GM04504 (cell line): ENCODE measurements at places on chromosomes 3 and 15.

- no peak for DNase-seq
Measured at GRCh38 chr15:88716543-88717381, 77.9 kb downstream of the ISG20 start.

- no peak for DNase-seq
Measured at GRCh38 chr3:26091096-26091495, 301.2 kb downstream of the OXSM start.

DNA sequence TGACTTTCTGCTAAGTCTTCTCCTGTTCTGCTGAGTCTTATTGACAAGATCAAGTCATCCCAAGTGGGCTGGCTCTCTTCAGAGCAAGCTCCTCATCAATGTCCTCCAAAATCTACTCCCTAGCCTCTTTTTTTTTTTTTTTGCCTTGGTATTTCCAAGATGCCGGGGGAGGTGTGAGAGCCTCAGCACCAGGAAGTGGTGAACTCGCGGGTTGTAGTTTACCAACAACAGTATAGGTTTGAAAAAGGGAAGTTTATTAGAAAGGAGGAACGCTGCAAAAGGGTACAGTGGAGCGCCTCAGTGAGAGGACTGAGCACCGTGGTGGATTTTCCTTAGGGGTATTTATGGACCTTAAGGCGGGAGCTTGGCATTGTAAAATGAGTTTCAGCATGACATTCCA, 94.3 kb upstream of the SGO1 start:
- DNase-seq, result no peak

DNA sequence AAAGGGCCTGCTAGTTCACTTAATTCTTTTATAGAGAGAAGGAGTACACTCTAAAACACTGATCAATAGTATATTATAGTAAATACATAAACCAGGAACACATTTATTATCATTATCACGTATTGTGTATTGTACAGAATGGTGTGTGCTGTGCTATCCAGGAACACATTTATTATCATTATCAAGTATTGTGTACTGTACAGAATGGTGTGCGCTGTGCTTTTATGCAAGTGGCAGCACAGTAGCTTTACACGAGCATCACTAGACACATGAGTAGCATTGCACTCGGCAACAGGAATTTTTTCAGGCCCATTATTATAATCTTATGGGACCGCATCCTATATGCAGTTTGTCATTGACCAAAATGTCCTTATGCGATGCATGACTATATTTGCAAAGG, 20.9 kb upstream of the MUC20 start:
- no peak for DNase-seq

DNA sequence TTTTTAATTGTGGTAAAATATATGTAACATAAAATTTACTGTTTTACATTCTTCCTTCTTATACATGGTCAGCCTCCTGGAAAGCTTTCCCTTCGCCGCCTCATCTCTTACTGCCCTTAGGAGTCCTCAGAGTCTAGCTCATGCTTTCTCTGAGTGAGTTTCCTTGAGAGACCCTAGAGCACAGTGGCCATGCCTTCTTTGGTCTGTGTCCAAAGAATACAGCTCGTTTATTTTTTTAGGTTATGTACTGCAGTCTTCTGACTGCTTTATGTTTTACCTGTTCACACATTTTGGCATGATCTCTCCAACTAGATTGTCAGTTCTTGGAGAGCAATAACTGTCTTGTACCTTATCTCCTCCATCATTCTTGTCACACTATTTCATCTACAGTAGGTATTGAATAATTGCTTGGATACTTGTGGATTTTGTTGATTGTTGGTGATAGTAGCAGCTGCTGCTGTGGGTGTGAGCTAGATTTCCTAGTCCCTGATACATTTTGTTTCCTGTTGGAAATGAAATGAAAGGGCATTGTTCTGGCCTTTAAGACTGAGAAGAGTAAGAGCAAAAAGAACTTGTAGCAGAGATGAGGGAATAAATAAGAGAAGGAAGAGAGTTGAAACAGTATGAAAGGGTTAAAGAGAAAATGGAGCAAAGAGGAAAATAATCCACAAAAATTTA, 10.9 kb downstream of the ARIH2 start:
- DNase-seq, result no peak

DNA sequence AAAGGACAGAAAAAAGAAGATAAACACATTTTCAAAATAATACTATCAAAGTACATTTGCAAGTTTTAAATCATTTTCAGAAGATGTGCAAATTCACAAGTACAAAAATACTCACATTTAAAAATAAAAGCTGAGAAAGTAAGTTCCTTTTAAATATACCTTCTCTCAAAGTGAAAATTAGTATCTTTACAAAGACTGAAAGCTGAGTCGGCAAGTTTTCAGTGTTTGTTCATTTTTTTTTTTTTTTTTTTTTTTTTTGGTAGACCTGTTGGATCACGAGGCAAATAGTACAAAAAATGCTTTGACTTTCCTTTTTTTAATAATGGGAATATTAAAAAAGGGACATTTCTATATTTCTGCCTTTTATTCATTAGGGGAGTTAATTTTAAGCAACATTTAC, 317.8 kb downstream of the LSAMP start:
- no peak for DNase-seq

- no peak for DNase-seq
Measured at GRCh38 chr3:159451067-159451466, 537.6 kb upstream of the IL12A start.

GRCh38 chr3:41768363-41768762, 193.5 kb downstream of the ULK4 start:
- DNase-seq, result no peak

GRCh38 chr3:84962415-84962814, 3.6 kb downstream of the CADM2 start:
- DNase-seq, result no peak

- no peak for DNase-seq
Measured at GRCh38 chr15:77495838-77496596, 75.3 kb downstream of the HMG20A start.

GRCh38 chr3:146313746-146314111, 62.8 kb upstream of the PLSCR4 start:
- peak; percentile 46 for DNase-seq

DNA sequence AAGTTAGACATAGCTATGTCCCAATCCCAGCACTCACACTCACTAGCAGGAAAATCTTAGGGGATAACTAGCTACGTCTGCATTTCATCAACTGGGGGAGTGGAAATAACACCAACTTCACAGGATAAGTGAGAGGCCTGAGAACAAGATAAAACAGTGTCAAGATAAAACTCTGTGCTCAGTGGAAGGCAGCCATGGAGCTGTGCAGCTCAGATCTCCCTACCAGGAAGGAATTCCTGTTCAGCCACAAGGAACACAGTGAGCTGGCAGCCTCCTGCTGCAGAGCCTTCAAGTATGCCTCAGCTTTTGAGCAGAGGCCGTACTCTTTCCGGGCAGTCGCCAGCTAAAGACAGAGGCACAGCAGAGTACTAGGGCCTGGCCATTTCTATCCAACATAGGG, 115.8 kb upstream of the TOPAZ1 start:
- DNase-seq, result no peak

GRCh38 chr3:25479727-25480010, 51.6 kb downstream of the RARB start:
- DNase-seq, result no peak

DNA sequence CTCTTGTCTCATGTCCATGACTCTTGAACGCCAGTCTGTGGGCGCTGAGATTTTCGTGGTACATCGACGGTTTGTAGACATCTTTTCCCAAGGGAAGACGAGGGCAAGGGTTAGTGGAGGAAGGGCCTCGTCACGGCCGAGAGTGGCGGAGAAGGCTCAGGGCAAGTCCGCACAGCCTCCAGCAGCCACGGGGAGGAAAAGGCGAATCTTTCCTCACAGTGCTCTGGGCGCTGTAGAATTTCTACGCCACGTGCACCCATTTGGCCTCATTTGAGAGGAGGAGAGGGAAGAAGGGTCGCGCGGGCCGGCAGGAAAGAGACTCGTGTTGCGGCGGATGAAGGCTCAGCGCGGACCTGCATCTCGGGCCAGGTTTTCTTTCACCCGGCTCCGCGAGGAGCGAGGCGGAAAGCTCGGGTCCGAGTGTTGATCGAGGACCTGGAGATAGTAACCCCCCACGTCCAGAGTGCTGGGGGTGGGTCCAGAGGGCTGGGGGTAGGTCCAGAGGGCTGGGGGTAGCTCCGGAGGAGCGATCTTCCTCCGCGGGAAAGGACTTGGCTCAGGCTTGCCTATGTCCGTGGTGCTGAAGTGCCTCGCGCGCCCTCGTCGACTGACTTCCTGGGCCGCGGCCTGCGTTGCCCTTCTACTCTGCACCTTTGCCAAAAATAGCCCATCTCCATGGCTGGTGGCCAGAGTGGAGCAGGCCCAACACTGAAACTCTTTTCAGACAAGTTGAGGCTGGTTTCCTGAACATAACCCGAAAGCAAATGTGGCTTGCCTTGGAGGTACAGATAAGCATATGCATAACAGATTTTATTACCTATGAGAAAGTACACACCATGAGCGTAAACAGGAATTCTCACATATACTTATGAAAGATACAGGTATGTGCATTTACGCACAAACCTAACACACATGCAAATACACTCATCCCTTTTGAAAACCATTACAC, 1.1 kb downstream of the SLC35G2 start:
- DNase-seq, result no peak

DNA sequence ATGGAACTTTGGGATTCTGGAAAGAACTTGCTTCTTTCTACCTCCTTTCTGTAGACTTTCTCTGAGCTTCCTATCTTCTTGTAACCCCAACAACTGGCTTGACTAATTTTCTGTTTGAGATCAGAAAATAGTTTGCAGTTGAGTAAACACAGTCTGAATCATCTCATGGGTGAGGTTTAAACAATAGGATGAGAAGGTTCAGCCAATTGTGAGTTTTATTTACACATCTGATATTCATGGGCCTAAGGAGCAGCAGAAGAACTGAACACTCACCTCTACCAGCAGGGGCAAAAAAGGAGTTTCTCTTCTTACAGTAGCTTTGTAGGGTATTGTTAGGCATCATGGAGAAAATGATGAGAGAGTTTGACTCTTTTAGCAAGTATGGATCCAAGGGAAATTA, 54.2 kb downstream of the DTWD1 start:
- peak; percentile 76 for DNase-seq

GRCh38 chr3:189588070-189588469, 43.1 kb upstream of the TP63 start:
- no peak for DNase-seq

- DNase-seq, result no peak
Measured at GRCh38 chr15:60583946-60584345, 105.0 kb upstream of the ICE2 start.
